Fibroblast of skin of right biceps (primary cell): ENCODE measurements at places on chromosomes 5 and 9.
A peak's percentile ranks its signal among the peaks of the same experiment; 100 is the strongest.

GRCh38 chr9:128297221-128297773, 21.2 kb downstream of the SWI5 start:
- no peak for DNase-seq

- no peak for DNase-seq
Observed at GRCh38 chr9:30967476-30967875, 1417.0 kb upstream of the ACO1 start.

GRCh38 chr5:135644816-135645215, 66.0 kb upstream of the CXCL14 start:
- DNase-seq = no peak

GRCh38 chr5:110377943-110378342, 348.5 kb downstream of the TMEM232 start:
- DNase-seq = peak; percentile 98

DNA sequence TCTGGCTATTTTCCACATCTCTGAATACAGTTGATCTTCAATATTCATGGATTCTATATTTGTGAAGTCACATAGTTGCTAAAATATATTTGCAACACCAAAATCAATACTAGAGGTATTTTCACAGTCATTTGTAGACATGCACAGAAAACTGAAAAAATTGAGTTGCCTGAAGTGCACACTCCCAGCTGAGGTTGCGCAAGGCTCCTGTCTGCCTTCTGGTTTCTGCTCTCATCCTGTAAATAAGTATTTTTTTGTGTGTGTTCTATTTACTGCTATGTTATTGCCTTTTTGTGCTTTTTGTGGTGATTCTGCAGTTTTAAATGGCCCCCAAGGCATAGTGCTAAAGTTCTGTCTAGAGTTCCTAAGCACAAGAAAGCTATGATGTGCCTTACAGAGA, 371.1 kb upstream of the GRAMD2B start:
- DNase-seq = no peak

DNA sequence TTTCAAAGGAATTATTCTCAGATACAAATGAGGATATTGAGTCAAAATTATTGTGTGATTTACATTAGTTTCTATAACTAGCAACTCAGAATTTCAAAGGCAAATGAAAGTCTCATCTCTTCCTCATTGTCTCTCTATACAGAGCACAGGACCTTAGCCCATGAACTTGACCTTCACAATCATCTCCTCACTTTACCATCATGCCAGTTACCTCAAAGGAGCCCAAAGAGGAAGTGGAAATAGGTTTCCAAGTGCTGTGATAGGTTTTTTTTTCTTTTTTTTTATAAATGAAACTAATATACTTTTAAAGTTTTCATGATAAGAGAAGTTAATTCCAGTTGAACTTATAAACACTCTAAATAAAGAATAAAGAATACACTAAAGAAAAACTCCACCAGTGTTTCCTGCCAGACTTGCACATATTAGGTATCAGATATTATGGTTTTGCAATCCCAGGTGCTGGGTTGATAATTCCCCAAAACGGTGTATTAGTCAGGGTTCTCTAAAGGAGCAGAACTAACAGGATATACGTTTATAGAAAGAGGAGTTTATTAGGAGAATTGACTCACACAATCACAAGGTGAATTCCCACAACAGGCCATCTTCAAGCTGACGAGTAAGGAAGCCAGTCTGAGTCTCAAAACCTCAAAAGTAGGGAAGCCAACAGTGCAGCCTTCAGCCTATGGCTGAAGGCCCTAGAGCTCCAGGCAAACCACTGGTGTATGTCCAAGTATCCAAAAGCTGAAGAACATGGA, 50.1 kb upstream of the ADAMTS16 start:
- no peak for DNase-seq

DNA sequence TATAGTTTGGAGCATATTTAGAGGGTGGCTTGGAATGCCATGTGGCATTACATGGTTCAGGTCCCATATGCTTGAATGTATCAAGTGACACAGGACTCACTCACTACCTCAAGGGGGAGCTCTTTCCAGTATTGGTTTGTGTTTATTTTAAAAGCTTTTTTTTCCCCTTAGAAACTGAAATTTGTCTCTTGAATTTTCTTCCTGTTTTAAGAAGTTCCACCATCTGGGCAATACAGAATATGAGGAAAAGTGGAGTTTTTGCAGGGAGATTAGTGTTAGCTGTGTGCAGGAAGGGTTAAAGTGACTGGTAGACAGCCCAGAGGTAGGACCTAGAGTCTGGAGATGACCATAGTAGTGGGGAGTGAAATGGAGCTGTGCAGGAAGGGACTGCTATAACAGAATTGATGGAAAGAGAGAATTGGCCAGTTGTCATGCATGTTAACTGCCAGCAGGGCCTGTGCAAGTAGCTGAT, 36.6 kb downstream of the CTNNA1 start:
- DNase-seq = peak; percentile 39

DNA sequence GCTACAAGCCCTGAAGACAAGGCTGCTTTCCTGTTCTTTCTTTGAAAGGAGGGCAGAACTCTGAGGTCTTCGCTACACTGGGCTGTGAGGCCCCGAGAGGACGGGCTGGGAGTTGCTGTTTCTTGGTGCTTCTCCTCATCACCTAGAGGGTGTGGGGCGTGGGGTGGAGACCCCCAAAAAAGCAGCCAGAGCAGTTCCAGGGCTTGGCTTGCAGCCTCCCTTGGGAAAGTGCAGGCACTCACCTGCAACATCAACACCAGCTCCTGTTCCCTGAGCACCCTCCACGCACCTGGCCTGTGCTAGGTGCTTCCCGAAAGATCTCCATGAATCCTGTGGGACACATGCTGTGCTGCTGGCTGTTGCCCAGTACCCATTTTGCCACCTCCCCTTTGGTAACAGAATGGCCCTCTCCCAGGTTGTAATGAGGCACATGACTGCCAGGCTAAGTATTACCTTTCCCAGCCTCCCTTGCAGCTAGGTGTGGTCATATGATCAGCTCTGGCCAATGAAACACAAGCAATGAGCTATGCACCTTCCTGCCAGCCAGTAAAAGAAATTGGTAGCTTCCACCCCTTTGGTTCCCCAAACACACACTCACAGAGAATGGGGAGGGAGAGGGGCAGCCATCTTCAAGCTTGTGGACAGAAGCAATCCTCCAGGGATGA, 146.0 kb downstream of the C9orf50 start:
- no peak for DNase-seq

- DNase-seq = no peak
Observed at GRCh38 chr5:107478068-107478641, 192.6 kb downstream of the EFNA5 start.

DNA sequence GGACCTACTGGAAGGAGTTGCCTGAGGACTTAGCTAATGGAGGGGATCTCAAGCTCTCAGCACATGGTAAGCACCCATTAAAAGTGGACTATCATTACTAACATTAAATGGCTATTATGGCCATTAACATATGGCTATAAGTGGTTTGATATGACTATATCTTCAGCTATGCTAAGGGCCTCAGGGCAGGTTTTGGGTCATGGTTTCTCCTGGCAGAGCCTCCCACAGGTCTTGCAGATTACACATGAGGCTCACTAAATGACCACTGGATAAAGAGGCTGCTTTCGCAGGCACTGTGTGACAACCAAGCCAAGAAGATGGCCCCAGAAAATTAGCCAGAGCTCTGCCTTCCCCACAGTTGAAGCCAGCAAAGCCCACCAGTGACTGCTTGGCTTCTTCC, 15.4 kb downstream of the CCNJL start:
- no peak for DNase-seq

DNA sequence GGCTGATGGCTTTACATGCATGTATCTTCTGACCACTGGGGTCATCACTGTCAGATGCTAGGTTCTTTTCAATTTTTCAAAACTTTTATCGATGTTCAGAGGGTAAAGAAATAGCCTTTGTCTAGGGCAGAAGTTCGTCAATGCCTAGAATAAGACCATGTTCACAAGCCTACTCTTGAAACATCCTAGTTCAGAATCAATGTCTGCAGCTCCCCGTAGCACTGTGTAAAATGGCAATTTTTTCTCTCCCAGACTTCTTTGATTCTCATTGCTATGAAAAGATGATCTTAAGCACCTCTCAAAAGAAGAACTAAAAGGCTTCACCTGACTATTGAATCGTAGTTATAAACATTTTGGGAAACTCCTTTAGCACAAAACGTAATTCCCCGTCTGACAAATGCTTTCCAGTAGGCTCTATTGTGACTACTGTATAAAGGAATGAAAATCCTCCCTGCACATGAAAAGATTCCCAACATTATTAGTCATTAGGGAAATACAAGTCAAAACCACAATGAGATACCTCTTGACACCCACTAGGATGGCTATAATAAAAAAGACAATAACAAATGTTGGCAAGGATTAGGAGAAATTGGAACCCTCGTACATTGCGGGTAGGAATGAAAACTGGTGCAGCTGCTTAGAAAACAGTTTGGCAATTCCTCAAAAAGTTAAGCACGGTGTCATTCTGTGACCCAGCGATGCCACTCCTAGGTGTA, 263.5 kb downstream of the ARHGAP26 start:
- peak; percentile 94 for DNase-seq

- no peak for DNase-seq
Observed at GRCh38 chr9:93237540-93237939, 53.6 kb downstream of the WNK2 start.
